HTR-8/SVneo (cell line): ENCODE measurements at places on chromosomes 7 and 10.

- DNase-seq: no peak
Observed at GRCh38 chr10:12484002-12484918, 134.9 kb downstream of the CAMK1D start.

- peak; percentile 77 for DNase-seq
Observed at GRCh38 chr7:4738711-4739527, 36.5 kb upstream of the AP5Z1 start.

- DNase-seq: no peak
Observed at GRCh38 chr7:32022966-32023365, 47.2 kb downstream of the PDE1C start.

GRCh38 chr7:78794101-78794500, 659.4 kb downstream of the MAGI2 start:
- no peak for DNase-seq

DNA sequence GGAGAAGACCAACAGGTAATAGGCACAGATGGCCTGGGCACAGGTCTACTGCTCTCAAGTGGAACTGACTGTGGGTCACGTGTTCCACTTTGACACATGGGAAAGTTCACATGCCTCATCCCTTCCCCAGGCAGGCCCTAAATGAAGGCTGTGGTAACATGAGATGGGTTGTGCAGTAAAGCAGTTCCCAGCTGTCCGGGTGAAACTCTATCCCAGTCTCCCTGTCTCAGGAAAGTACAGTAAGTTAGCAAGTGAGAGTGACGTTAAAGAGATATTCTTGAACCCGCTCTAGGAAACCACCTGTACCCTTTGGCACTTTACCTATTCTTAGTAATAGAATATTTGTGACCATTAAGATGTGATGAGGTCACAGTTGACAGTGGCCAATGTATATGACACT, 343.7 kb upstream of the AOAH start:
- DNase-seq: no peak

DNA sequence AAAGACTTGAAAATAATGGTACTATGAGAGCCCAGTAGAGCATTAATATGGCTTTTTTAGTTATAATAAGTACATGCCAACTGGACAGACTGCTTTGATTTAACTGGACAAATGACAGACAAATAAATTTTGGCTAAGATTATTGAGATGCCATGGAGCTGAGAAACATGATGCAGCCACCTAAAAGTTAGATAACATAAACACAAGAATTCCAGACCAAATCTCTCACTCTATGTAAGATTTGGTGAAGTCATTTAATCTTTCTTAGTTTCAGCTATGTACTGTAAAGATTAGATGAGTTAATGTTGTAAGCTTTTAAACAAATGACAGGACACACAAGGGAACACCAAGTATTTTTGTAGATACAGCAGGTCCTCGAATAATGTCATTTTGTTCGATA, 118.2 kb downstream of the CACNA2D1 start:
- DNase-seq: no peak

DNA sequence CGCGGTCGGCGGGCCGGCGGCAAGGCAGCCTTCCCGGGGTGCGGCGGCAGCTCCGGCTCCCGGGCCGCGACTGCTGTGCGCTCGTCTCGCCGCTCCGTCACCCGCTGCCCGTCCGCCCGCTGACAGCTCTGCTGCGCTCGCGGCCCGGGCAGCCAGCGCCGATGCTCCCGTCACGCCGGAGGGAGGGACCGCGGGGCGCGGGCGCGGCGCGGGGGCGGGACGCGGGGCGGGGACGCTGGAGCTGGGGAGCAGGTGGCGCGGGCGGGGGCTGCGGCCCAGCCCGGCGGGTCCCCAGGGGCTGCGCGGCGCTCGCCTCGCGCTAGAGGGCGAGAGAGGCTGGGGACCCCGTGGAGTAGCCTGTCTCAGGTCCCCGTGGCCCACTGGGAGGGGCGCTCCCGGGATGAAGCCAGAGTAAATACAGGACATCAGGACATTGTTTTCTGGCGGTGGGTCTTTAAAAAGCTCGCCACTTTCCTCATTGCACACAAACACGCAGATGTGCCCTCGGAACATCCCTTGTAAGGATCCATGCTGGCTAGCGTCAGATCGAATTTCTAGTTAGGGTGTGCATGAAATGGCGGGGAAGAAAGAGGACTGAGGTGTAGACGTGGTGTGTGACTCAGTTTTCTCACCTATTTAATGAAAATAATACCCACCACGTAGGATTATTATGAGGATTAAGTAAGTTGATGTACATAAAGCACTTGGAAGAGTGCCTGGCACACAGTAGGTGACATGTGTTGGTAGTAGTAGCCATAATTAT, at the start of gene ELAPOR2:
Gene ELAPOR2 (minus strand): TSS at position 130 of the 763 bp plus-strand sequence. CDS start 141 bp downstream, outside the sequence.
- DNase-seq: peak; percentile 42

GRCh38 chr10:70885481-70885880, 2.9 kb downstream of the PCBD1 start:
- no peak for DNase-seq

DNA sequence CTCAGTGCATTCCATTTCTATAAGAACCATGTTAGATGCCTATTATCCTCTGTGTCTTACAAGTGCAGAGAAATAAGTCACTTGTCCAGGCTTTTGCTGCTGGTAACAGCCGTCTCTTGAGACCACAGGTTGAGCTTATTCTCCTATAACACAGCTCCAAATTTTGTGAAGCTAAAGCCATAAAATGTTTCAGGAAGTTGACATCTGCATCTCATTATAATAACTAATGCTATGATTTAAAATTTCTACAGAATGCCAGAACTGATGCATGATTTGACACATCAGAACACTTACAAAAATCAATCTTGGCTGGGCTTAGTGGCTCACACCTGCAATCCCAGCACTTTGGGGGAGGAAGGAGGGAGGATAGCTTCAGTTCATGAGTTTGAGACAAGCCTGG, 986.9 kb downstream of the TYW1 start:
- no peak for DNase-seq
